ENCODE measurements at places on chromosomes 7 and 10. TPM values are rescaled to one million over a fixed set of nuclear protein-coding genes. Genes with fewer than 3 reads are reported as not detected.

GRCh38 chr10:97140902-97141745, 44.6 kb downstream of the SLIT1 start:
- DNase-seq = no peak

- DNase-seq = peak; percentile 83
Measured at GRCh38 chr7:135342887-135343286, 109.2 kb downstream of the STRA8 start.

GRCh38 chr7:39075210-39075609, 97.5 kb downstream of the POU6F2 start:
- DNase-seq = no peak

GRCh38 chr7:23546897-23547572, 15.3 kb upstream of the TRA2A start:
- peak; percentile 70 for DNase-seq

GRCh38 chr7:153530441-153530840, 521.8 kb upstream of the DPP6 start:
- no peak for DNase-seq

Gene FFAR4
- 0.16 TPM for total RNA-seq

Gene CALML3
- not detected for total RNA-seq

Gene C10orf90
- not detected for total RNA-seq

Gene CYP3A4
- total RNA-seq = 0.70 TPM

Gene MCMBP
- 26.5 TPM for total RNA-seq

Gene GCK
- total RNA-seq = 1.3 TPM
